T-helper 17 cell (primary cell): ENCODE measurements at places on chromosomes 16 and 17. TPM values are rescaled to one million over a fixed set of nuclear protein-coding genes. Genes with fewer than 3 reads are reported as not detected.

DNA sequence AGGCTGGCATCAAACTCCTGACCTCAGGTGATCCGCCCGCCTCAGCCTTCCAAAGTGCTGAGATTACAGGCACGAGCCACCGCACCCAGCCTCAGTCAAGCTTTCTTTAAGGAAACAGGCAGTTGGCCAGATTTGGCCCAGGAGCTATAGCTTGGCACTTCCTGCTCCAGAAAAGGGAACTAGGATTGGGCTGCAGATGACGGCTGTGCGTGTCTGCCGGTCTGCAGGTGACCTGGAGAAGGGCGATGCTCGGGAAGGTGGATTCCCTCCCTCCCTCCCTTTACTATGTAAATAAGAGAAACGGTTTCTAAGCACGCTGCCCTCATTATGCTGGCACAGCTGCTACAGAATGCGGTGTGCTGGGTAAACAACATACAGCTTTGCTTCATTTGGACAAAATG lies 215.9 kb downstream of the RPTOR start:
- no peak for DNase-seq

GRCh38 chr17:63295839-63296590 lies 150.1 kb downstream of the CYB561 start:
- DNase-seq = no peak

GRCh38 chr17:58200024-58200633 lies 7.6 kb downstream of the EPX start:
- peak; percentile 25 for DNase-seq

- no peak for DNase-seq
These were observed 123.5 kb downstream of the CBLN1 start for GRCh38 chr16:49158029-49158642.

DNA sequence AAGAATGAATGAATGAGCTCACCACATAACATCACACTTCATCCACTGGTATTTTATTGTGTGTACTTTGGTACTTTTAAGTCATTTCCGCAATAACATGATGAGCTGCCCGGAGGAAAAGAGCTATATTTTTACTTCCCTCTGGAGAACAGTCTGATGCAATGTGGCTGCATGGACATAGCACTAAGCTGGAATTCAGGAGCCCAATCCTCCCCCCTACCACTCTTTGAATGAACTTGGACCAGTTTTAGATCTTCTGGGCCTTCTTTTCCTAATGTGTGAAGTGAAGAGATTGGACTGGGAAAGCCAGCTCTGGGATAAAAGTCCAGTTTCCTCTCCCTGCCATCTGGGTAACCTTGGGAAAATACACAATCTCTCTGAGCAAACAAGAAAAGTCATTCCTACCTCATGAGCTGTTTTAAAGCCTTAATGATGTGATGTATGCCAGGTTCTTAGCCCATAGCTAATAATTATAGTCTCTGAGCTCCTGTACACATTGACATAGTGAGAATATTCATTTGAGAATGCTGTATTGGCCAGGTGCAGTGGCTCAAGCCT lies 79.3 kb downstream of the ABCC12 start:
- no peak for DNase-seq

DNA sequence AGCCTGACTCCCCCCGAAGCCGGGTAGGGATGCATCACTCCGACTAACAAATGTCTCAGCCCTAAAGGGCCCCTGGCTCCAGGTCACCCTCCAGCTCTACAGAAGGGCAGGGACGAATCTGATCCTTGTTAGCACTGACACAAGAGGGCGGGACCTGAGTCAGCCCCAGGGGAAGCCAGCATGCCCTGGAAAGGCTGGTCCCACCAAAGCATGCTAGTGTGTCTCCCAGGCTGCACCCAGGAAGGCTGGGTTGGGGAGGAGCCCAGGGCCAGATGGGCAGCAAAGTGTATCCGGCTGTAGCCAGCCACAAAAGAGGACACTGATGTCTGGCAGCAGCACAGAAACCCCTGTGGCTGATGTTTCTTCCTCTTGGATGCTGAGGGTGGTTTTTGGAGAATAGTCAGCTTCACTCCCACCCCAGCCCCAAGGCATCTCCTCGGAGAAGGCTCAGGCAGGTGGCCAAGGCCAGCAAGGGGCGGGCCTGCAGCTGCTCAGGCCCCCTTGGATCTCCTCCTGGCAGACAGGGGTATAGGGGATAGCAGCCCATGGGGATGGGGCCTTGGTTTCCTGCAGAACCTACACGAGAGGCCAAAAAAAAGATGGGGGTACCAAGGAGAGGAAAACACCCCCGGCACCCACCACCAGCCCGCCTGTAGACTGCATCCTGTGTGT lies 11.0 kb downstream of the NATD1 start:
- no peak for DNase-seq

DNA sequence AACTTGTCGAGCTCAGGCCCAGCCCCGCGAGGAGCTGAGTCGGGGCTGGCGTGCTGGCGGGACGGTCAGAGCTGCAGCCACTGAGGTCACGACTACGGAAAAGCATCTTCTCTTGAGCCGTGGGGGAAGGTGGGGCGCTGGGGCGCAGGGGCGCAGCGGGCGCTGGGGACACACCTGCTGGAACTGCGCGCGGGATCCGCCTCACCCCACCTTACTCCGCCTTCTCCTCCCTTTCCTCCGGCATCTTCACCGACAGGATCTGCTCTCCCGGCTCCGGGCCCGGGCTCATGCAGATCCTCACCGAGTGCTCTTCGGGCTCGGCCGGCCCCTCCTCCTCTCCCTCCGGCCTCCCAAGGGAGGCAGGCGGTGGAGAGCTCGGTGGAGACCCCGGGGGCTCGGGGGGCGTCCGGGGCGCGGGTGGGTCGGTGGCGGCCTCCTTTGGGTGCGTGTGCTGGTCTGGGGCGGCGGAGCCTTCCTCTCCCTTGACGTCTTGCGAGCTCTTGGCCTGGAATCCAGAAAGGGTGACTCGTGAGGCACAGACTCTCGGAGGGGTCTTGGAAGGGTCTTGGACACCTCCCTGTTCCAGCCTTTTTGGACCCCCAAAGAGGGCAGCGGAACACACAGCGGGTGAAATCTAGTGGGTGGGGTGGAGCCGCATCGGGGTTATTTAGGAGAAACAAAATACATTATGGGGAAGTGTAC lies 81.8 kb upstream of the KIFC3 start:
- no peak for DNase-seq

DNA sequence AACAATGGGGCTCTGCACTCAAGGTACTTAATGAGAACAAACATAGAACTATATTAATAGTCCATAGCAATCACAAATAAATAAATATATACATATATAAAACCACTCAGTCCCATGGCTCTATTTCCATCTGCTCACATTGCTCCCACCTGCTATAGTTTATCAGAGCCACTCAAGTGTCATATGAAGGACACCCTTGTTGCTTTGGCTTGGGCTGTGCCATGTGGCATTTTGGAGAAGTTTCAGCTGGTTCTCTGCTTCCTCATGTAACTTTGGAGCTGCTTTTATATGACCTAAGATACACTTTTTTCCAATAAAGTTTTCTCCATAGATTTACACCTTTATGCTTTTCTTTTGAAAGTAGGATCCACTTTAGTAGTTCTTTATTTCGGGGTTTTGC lies 126.4 kb downstream of the KCNJ2 start:
- no peak for DNase-seq

- DNase-seq = no peak
These were observed 191.4 kb downstream of the SLC39A11 start for GRCh38 chr17:72901083-72901482.

- no peak for DNase-seq
These were observed 3.4 kb upstream of the NAT9 start for GRCh38 chr17:74779501-74779900.

DNA sequence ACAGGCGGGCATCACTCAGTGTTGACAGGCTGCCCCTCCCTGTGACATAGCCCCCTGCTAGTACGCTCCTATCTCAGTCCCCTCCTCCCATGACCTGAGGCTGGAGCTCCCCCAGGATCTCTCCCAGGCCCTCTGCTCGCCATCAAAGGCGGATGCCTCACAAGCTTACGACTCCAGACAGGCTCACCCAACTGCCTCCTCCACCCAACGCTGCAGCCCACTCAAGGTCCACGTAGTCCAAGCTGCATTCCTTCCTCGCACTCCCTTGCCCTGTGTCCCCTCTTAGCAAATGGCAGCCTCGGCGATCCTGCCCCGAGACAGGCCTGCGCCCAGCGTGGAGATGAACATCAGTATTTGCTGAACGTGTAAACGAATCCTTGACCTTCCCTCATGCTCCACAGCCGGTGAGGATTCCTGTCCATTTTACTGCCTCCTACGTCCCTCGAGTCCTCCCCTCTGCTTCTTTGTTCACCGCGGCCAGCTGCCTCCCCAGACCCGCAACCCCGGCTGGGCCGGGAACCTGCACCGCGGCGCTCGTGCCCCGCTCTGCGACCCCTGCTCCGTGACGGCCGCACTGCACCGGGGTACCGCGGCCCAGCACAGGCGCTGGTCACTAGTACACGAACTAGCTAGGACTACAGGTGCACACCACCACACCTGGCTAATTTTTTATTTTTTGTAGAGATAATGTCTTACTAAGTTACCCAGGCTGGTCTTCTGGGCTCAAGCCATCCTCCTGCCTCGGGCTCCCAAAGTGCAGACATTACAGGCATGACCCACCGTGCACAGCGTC lies 838 bp upstream of the TMEM97 start:
- no peak for DNase-seq

GRCh38 chr17:1545618-1546017 lies 17.0 kb downstream of the PITPNA start:
- DNase-seq = no peak

DNA sequence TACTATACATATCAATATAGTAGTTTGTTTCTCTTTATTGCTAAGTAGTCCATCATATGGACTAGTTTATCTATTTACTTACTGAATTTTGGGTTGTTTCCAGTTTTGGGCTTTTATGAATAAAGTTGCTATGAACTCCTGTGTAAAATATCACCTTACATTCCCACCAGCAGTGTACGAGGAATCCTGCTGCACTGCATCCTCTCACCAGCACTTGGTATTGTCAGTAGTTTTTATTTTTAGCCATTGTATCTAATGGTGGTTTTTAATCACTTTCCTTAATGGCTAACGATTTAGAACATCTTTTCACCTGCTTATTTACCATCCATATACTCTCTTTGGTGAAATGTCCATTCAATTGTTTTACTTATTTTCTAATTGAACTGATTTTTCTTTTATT lies 24.0 kb downstream of the CDC27 start:
- no peak for DNase-seq

GRCh38 chr16:15829460-15829859 lies 27.4 kb downstream of the MYH11 start:
- DNase-seq = no peak

DNA sequence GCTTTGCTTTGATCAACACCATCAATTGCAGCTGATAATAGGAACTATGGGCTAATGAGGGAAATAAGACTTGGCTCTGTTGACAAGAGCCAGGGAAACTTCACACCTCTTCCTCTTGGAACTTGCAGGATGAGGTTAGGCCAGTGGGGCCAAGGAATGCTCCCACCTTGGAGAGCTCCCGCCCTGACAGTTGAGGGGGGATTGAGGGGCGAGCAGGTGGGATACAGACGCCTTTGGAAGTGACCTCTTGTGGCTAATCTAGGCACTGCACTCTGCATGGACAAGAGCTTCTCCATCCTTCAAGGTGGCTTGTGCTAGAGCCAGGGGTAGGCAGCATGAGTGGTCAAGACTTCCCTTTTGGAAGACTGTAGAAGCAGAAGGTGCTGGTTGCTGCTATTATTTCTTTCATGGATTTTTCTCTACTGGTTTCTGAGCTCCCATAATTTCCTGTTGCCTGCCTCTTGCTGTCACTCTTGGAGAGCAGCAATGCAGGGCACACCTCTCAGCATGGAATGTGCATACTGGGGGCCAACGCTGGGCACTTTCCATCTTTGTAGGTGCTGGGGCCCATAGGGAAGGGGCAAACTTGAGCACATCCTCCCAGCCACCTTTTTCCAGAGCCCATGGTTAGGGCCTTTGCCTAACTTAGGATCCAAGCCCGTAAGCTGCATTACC lies 2.3 kb upstream of the PHF12 start:
- DNase-seq = no peak

DNA sequence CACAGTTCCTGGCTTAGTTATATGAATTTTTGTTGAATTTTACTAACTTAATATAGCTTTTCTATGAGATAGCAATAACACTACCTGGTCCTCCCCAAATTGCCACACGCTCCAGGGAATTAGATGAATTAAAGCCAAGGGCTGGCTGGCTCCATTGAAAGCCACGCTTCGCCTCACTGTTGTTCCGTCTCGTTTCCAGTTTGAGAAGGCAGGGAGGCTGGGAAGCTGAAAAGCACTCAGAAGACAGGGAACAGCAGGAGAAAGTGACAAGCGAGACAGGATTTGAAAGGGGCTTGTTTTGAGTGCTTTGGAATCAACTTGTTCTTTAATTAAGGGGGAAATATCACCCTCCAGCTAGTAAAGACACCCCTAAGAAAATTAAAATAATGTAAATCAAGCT lies 425.3 kb downstream of the CA10 start:
- DNase-seq = no peak

GRCh38 chr17:57761887-57762286 lies 16.8 kb upstream of the CCDC182 start:
- DNase-seq = no peak

MSLN gene
- total RNA-seq = not detected

C16orf92 gene
- not detected for total RNA-seq

SLC16A13 gene
- total RNA-seq = 3.3 TPM

CTRB1 gene
- total RNA-seq = not detected

KRT32 gene
- total RNA-seq = not detected

CBX1 gene
- total RNA-seq = 12.7 TPM

NOD2 gene
- total RNA-seq = 9.4 TPM
